ENCODE measurements at places on chromosomes 13 and 19. TPM values are rescaled to one million over a fixed set of nuclear protein-coding genes. Genes with fewer than 3 reads are reported as not detected.

- no peak for ATAC-seq
Measured at GRCh38 chr13:109235901-109236300, 550.5 kb downstream of the IRS2 start.

Gene MAB21L1
- total RNA-seq = not detected

Gene TEX101
- not detected for total RNA-seq

Gene S1PR2
- 17.1 TPM for total RNA-seq

GRCh38 chr13:77714119-77714755 lies 16.8 kb downstream of the SLAIN1 start:
- ATAC-seq = peak; percentile 80

DNA sequence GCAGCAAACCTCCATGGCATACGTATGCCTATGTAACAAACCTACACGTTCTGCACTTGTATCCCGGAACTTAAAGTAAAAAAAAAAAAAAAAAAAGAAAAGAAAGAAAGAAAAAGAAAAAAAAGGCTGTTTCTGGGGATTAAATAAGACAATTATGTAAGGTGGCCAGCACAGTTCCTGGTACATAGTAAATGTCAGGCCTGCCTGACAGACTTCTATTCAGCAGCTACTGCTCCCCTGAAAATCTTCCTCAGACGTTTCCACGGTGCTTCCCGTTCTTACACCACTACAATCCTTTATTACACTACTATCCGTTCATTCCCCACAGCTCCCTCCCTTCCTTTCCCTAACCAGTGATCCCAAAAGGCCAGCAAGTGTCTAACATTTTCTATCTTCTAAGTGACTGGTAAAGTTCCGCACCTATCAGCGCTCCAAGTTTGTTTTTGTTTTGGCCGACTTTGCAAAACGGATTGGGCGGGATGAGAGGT lies 636 bp upstream of the RB1 start:
- peak; percentile 31 for ATAC-seq

Gene ZFP82
- 7.4 TPM for total RNA-seq

GRCh38 chr19:3367628-3368440 lies 1.5 kb downstream of the NFIC start:
- ATAC-seq = no peak

DNA sequence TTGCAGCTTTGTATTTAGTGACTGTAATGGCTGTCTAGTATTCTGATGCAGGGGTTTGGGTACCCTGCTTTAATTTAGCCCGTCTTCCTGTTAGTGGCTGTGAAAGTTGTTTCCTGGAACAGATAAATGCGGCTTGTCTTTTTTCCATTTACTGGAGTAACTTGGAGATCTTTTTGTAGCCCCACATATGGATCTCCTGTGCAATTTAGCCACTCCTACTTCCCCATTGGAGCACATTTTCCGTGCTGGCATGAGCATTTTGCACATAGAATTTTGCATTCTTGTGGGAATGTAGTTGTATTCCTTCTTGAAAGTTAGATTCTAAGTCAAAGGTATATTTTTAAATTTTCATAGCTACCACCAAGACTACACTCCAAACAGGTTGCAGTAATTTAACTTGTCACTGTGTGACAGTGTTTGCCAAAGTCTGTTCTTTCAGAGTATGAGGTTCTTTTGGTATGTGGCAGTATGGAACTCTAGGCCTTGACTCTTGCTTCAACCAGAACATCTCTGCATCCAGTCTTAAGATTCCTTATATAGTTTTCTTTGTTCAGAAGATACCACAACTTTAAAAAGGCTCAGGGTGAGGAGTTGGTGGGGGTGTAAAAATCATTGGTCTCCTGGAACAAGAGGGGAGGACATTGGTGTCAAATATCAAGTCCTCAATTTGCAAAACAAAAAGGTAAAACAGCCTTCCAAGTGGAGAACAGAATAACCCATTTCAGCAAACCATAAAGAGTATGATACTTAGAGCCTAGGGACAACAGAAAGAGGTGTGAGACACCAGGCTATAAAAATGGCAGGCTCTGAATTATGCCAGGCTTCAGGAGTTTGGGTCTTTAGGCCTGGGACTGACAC lies 21.1 kb upstream of the CCDC97 start:
- no peak for ATAC-seq

DNA sequence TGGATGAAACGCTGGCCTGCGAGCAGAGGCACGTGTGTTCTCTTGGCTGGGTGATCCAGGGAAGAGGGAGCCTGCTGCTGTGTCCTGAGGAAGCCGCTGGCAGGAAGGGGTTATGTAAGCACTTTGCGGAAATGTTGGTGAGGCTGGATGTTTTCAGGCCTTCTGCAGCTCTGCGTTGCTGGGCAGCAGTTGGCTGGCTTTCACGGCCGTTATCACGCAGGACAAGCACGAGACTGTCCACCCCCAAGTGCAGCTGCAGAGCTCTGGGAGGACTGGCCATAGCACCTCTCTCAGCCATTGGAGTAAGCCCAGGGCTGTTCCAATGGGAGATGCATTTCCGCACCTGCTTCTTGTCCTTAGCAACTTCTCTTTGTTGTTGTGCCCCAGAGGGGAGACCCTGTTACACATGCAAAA lies 146.9 kb upstream of the SOX21 start:
- ATAC-seq = no peak

DNA sequence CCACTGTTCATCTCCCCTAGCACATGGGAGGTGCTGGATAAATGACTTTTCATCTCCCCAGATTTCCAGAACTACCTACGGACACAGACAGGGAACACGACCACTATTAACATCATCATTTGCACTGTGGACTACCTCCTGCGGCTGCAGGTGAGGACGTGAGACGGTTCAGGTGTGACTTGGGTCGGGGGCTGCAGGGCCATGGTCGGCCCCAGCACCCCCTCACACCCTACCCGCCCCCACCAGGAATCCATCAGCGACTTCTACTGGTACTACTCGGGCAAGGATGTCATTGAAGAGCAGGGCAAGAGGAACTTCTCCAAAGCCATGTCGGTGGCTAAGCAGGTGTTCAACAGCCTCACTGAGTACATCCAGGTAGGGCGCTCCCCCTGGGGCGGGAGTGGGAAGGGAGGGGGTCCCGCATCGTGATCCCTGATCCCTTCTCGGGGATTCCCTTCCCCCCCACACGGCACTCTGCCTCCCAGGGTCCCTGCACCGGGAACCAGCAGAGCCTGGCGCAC lies 74.4 kb downstream of the MAP4K1 start:
- no peak for ATAC-seq

Gene CPB2
- not detected for total RNA-seq

DNA sequence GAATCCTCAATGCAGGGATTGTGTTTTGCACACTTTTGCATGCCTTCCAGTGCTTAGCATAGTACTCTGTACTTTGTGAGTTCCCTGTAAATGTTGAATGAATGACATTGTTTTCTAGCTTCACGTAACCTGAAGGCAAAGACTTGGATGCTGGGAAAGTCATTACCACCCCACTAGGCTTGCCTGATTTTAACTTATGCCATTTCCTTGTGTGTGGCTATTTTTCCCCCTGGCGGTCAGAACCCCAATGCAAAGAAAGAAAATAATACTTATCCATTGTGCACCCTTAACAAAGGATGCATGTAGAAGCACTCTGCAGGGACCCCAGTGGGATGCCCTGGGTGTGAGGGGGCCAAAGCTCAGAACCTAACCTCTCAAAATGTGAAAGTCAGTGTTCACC lies 1.2 kb upstream of the ENOX1 start:
- ATAC-seq = no peak

Gene GIPR
- 7.5 TPM for total RNA-seq

DNA sequence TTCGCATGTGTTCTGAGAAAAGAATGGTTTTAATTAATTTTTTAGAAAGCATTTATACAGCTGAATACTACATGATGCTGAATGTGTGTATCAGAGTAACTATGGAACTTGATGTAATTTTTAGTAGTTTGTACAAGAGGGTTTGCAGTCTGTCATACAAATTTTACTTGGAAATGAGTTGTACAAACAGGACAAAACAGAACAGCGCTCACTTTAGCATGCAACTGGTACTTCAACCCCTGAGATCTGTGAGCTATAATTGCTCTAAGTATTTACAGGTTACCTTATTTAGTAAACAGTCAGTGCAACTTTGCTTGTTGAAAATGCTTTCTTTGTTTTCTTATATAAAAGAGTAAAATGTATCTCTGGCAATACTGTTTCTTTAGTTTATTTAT lies 706 bp downstream of the TNFRSF19 start:
- no peak for ATAC-seq

Gene SNAPC2
- 16.4 TPM for total RNA-seq

Gene SIGLEC11
- total RNA-seq = not detected

Gene NXNL1
- total RNA-seq = not detected

DNA sequence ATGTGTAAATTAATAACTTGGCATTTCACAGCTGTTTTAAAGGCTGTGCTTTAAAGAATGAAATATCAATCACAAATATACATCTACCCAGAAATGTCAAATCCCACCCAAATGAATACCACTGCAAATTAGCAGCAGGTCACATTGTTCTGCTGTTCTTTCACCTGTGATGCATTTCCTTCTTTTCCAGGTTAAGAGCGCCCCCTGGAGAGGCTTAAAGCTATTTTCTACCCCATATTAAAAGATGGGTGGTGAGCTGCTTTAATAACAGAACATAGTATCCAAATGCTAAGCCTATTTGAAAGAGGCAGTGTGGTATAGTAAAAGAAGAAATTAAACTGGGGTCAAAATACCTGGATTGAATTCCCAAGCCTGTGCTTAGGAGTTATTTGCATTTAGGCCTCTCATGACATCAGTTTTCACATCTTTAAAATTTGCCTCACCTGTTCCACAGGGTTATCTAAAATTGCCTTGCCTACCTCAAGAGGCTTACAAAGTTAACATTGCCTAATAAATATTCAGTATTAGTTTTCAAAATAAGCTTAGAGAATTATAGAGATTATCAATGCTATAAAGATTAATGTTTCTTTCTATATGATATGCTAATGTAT lies 396.9 kb upstream of the SLITRK5 start:
- no peak for ATAC-seq
